ENCODE measurements at places on chromosomes 5 and 9.

GRCh38 chr5:166883016-166883415, 1408.4 kb upstream of the WWC1 start:
- no peak for DNase-seq

DNA sequence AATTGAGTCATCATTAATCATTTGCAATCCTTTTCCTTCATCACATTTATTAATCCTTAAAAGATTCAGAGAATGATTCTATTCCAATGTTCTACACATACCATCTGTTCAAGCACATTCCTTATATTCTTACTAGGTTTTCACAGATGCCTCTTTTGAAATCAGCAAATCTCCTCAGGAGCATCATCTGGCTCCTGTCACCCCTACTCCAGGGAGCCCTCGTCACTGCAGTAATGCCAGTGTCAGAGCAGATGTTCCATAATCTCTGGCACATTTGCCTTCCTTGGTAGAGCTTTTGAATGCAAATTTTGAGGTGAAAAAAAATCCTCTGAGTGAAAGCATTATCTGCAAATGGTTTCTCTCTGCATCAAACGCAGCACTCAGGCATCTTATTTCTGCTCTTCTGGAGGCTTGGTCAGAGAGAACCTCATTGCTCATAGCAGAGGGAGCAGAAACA, 7.6 kb upstream of the KCNV2 start:
- no peak for DNase-seq

GRCh38 chr5:891117-891836, 1.3 kb downstream of the BRD9 start:
- DNase-seq, result no peak

DNA sequence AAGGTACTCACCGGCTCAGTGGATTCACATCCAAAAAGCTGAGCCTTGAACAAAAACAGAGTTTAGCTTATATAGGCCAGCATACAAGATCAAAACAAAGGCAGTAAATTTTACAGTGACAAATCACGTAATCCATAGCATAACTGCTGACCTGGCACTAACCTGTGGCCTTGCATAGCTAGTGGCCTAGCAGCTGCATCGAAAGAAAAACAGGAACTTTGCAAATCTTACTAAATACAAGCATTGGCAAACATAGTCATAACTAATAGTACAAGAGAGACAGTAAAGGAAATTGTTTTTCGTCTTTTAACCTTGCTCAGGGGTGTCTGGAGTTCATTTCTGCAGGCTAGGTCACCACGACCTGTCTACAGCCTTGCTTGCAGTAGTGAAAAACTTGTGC, 4.8 kb downstream of the HSDL2 start:
- DNase-seq, result no peak

DNA sequence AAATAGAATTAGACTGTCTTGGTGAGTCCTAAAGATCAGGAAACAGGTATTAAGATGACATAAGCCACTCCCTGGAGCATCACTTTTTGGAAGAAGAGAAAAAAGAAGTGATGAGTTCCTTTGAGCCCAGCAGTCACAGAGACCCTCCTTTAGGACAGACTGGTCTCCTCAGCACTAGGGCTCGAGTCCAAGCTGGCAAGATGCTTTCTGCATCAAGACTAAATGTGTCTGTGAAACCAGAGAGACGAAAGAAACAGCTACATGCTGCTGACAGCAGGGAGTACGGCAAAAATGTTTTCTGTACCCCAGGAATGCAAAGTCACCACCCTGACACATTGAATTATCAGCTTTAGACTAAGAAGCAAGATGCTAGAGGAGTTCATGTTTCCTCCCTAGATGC, 184.5 kb downstream of the CRB2 start:
- DNase-seq, result no peak

GRCh38 chr9:75088646-75089372, 495 bp downstream of the OSTF1 start:
- peak; percentile 7 for DNase-seq

GRCh38 chr9:86175223-86175622, 75.9 kb upstream of the GOLM1 start:
- DNase-seq, result no peak

DNA sequence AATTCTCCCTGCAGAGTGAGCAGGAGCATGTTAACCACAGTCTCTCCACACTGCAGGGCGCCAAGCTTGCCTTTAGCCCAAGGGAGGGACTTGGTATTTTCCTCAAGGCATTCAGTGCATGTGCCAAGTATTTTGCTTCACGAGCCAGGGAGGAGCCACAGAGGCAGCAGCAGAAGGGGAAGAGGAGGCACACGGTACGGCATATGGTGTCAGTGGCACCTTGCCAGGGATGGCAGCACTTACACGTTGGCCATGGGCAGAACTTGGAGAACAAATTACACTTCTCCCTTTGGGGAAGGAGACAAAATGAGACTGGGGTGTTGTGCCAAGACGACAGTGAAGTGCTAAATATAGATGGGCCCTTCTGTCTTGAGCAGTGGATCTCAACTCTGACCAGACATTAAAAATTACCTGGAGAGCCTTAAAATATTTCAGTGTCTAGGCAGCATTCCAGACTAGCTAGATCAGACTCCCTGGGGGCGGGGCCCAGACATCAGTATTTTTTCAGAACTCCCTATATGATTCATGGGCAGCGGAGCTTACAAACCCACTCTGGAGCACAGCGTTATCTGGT, 155.8 kb downstream of the DRD1 start:
- DNase-seq, result no peak

DNA sequence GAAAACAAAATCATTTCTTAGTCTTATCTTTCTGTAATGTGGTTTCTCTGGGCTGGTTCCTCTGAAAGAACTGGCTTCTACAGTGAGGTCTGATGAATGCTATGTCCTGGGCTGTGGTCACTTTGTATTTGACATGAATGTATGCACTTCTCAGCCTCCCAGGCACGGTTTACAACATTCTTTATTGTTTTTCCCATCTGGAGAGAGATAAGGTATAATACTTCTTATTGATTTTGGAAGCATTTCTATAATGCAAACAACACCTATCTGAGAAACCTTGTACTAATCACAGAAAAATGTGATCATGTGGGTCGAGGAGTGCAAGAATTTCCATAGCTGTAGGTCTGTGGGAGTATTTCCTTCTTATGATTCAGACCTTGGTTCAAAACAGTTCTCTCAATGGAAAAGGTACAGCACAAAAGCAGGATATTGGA, 46.9 kb downstream of the ACTBL2 start:
- no peak for DNase-seq

DNA sequence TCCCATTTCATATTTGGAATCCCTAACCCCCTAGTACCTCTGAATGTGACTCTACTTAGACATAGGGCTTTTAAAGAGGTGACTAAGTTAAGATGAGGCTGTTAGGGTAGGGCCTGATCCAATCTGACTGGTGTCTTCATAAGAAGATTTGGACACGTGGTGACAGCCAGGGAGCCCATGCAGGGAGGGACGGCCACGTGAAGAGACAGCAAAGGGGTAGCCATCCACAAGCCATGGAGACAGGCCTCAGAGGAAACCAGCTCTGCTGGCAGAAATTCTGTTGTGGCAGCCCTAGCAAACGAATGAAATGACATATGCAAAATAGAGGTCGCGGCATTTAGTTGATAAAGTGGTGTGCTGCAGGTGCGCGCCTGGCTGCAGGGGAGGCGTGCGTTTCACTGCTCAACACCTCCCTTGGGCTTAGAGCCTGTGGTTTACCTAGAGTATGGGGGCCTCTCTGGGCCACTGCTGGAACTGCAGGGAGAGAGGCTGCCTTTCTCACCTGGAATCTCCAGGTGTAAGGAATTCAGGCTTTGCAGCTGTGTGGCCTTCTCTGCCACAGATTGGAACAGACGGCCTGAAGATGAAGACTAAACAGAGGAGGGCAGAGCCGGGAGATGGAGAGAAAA, 7.1 kb upstream of the AFAP1L1 start:
- peak; percentile 25 for DNase-seq

- no peak for DNase-seq
Observed at GRCh38 chr5:53343187-53343586, 137.2 kb upstream of the FST start.

GRCh38 chr9:70613024-70613768, 198.7 kb upstream of the KLF9 start:
- no peak for DNase-seq

GRCh38 chr5:156328766-156329165, 1.8 kb downstream of the SGCD start:
- no peak for DNase-seq

GRCh38 chr9:12305211-12305610, 388.0 kb upstream of the TYRP1 start:
- no peak for DNase-seq

GRCh38 chr5:148539851-148540250, 114.5 kb downstream of the HTR4 start:
- DNase-seq, result no peak

- no peak for DNase-seq
Observed at GRCh38 chr5:172503925-172504700, 49.8 kb upstream of the SH3PXD2B start.

All from stimulated activated CD4-positive, alpha-beta T cell treated with anti-CD3 and anti-CD28 coated beads, Interleukin-12 subunit alpha, Interleukin-12 subunit beta, amount 100 ng/mL, for 4 hours (primary cell).